ENCODE measurements at places on chromosomes 4 and X.

- no peak for DNase-seq
These were observed 191.1 kb downstream of the RAPGEF2 start for GRCh38 chr4:159293811-159294515.

GRCh38 chrX:114584375-114584943 lies 573 bp downstream of the HTR2C start:
- DNase-seq: no peak

- DNase-seq: peak; percentile 47
These were observed 44.3 kb downstream of the IL21 start for GRCh38 chr4:122576261-122577188.

GRCh38 chr4:31043382-31044062 lies 323.4 kb downstream of the PCDH7 start:
- DNase-seq: no peak

DNA sequence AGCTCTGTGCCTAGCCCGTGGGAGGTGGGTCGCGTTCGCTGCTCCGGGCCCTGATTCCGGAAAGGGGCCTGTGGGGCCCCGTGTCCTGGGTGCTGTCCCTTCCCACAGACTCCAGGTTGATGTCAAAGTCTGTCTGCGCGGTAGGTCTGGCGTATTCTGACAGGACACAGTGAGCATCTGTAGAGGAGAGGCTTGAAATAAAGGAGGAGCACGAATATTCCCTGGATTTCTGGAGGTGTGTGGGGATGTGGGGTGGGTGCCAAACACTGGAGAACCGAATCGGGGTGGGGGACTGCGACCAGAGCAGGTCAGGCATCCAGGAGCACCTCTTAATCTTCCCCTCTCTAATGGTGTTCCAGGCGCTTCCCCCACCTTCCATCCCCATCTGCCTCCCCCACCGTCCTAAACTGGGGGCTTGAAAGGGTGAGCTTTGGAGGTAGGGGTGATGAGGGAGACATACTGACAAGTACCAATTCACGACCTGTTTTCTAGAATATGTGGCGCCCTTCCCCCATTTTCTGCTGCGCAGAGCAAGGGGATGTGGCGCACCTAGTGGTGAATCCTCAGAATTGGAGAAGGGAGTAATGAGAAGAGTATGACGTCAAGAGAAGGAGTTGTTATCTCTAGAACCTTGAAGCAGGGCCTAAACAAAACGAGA lies 877 bp downstream of the GPRASP1 start:
- no peak for DNase-seq

DNA sequence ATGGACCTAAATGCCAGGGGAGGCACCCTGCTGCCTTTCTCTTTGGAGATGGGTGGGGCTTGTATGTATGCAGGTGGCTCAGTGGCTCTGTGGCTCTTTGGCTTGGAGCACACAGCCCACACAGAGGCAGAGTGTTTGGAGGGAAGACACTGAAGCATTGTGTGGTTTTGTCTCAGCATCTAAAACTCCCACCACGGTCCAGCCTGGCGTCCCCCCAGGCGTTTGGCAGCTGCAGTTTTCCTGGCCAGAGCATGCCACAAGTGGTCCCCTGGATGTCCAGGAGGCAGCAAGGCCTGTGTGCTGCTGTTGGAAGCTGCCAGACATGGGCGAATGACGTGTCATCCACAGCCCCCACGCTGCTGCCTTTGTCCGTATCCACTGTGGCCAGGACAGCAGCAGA lies 32.2 kb upstream of the PSAPL1 start:
- DNase-seq: no peak

Data from RWPE1 (cell line).